Stimulated activated CD8-positive, alpha-beta memory T cell treated with anti-CD3 and anti-CD28 coated beads, Interleukin-2, amount 100 ng/mL, for 1 hour (primary cell): ENCODE measurements at places on chromosomes 4 and X.

DNA sequence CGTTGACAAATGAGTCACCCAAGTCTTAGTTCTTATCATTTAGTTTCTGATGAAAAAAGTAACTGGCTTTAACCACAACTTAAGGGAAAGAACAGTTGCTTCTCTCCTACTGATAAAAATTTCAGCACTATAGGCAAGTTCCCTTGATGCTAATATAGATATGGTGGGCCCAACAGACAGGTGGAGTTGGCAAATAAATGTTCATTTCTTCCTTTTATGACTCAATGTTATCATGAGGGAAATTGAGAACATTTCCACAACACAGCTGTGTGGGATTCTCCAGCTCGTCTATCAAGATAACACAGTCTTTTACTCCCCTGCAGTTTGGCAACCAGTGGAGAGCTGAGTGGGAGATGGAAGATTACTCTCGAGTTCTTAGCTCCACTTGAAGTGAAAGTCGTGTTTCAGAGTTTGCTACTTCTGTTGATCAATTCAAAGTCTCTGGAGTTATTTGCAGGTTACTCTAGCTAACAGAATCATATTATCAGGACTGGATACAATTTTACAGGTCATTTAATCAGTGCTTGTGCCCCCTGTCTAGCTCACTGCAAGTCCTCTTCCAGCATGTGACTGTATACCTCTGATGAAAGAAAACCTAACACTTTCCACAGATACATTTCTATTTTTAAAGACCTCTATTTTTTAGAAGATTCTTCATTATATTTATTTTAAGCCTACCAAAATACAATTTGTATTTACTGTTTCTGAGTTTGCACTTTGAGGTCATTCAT, 270.6 kb upstream of the GK2 start:
- no peak for DNase-seq

GRCh38 chr4:156322592-156322991, 368.9 kb upstream of the CTSO start:
- no peak for DNase-seq

DNA sequence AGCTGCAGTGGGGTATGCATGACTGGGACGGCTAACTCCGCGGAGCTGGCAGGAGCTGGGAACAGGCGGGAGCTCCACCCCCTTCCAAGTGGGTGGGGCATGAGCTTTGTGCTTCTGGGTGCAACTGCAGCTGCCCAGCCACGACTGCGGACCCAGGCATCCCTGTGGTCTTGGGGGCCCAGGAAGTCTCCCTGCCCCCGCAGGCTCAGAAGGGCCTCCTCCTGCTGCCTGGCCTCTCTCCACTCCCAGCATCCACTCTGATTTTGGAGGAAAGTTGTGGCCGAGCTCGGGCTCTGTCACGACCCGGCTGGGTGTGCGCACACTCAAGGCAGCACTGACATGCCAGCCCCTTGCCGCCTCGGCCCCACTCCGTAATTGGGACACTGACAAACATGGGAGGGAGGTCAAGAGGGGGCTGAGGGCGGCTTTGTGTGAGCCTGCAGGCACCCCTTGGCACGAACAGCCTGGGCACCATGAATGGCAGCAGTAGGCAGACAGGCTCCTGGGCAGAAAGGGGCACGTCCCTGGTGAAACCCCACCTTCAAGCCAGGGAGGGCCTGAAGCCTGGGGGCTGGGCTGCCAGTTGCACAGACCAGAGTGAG, 822.6 kb downstream of the GLUD2 start:
- no peak for DNase-seq

DNA sequence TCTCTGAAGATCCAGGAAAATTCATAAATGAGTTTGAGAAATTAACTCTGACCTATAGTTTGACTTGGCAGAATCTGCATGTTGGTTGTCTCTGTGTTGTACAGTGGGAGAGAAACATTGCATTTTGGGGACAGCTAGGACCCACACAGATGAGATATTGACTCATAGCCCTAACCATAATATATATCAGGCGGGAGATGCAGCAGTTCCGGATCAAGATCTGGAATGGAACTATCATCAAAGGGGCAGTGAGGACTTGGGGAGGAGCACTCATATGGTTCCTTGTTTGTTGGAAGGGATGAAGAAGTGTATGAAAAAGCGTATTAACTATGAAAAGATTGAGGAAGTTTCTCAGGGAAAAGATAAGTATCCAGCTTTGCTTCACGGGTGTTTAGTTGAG, 14.0 kb downstream of the CXCL2 start:
- DNase-seq = no peak

DNA sequence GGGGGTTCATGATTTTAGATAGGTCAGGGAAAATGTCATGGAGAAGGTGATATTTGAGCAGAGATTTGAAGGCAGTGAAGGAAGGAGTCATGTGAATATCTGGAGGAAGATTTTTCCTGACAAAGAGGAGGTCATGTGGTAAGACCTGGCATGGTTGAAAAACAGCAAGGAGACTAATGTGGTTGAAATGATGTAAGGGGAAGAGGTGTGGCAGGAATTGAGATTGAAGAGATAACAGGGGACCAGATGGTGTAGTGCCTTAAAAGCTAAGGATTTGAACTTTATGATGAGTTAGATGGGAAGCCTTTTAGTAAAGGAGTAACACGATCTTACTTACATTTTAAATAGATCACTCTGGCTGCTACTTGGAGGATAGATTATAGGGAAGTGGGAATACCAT, 210.9 kb downstream of the RTL9 start:
- no peak for DNase-seq

DNA sequence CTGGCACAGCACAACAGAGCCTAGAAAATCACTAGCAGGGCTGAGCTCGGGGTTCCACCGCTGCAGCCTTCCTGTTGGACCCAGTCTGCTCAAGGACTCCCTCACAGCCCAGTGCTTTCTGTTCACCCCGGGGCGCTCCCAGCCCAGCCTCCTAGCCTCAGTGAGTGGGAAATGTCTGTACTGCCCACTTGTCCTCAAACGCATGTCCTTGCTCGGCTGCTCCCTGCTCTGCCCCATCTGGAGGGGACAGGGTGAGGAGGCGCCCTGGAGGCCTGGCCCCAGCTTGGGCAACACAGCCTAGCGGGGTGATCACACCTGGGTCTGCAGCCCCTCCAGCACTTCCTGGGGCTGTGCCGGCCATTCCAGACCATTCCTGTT, 11.9 kb upstream of the CCNQ start:
- no peak for DNase-seq

DNA sequence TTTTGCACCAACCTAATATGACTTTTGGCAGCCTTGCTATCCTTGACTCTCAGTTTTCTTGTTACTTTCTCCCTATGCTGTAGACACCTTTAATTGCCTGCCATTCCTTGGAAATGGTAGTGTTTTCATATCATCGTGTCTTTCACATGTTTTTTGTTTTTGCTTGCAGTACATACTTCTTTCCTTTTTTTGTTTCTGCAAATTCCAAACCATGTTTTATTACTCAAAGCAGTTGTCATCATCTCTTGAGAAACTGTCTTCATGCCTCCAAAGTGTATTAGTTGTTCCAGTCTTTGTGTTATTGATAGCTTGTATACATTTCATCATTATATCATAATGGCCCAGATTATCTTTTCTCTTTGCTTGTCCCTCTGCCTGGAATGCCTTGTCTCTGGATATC, 57.1 kb downstream of the PDLIM5 start:
- no peak for DNase-seq
